CD4-positive, alpha-beta memory T cell (primary cell): ENCODE measurements at places on chromosomes 2 and 18. TPM values are rescaled to one million over a fixed set of nuclear protein-coding genes. Genes with fewer than 3 reads are reported as not detected.

The FKBP7 gene
- total RNA-seq = 0.80 TPM

- no peak for DNase-seq
Measured at GRCh38 chr18:23617412-23618014, 31.2 kb upstream of the NPC1 start.

DNA sequence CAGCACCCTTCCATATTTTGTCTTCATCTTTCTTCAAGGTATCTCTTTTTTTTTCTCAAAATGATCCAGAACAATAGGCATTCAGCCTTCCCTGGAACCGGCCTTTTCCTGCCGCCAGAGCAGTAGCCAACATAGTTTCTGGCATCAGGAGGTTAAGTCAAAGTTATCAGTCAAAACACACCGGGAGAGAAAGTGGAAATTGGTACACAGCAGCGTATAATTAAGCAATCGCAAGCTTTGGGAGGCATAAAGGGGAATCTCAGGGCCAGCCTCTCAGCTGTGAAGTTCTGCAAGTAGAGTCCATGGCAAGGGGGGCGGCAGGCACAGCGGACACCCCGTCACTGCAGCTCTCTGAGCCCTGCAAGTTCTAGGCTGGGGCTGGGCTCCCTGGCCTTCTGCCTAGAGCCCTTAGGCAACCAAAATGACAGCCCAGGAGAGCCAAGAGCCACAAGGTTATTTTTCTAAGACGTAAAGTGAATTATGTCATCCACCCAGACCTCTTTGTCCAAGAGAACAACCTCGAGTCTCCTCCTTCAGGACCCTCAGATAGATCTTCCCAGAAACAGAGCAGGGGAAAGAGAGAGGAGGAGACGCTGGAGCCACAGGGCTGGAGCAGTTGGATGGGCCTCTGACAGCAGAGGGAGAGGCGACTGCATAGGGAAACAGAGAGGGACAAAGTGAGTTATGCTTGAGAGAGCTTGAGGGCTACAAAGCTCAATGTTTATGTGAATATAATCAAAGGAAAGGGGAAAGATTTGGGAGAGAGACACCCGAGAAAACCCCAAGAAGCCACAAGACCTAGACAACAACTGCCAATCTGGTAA is 114.7 kb downstream of the BCL2L11 start:
- no peak for DNase-seq

The MYOM1 gene
- total RNA-seq = 4.2 TPM

The MAP3K19 gene
- total RNA-seq = not detected

DNA sequence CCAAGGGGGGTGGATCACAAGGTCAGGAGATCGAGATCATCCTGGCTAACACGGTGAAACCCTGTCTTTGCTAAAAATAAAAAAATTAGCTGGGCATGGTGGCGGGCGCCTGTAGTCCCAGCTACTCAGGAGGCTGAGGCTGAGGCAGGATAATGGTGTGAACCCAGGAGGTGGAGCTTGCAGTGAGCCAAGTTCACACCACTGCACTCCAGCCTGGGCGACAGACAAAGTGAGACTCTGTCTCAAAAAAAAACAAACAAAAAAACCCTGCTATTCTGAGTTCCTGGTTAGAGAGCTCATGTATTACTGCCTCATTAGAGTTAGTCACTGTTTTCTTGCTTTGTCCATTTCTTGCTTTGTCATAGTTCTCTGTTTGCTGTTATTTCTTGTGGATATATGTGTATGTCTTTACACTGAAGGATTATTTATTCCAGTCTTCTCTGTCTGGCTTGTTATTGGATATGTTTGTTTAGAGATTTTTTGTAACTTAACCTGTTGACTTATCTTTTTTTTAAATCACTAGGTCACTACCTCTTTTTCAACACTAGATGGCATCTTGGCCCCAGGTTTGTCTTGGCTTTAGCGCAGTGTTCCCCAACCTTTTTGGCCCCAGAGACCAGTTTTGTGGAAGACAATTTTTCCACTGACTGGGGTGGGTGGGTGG is 17.0 kb downstream of the TTLL4 start:
- DNase-seq = peak; percentile 7

DNA sequence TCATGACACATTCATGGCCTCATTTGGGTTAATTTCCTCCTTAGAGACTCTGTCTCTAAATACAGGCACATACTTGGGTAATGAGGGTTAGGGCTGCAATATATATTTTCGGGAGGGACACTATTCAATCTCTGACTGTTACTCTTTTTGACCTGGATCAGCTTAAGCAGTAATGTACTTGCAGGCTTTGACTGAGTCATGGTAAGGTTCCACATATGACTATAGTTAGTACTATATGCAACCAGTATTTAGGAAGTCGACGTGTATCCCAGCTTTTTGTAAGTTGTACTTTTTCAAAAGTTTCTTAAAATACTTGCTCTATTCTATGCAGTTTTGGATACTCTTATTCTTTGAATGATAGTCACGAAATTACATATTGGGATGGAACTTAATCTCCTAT is 37.2 kb upstream of the CDH19 start:
- DNase-seq = no peak

GRCh38 chr18:58491113-58491696 is 137.7 kb downstream of the ALPK2 start:
- DNase-seq = no peak

- no peak for DNase-seq
Measured at GRCh38 chr2:147542351-147542750, 302.5 kb upstream of the ACVR2A start.

DNA sequence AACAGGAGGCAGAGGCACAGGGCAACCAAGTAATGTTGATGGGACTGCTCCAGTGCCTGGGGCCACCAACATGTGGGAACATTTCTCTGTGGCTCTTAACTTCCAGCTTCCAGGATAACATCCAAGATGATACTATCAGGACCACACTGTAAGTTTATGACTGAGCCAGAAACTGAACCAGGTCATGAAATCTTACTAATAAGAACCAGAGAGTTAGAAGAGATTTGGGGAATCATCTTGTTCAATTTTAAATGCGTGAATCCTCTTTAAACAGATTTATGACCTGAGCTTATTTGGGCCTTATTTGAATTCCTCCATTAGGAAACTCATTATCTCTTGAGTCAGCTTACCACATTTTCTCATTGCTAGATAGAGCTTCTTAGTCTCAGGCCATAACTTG is 45.0 kb downstream of the MAP2 start:
- DNase-seq = no peak

GRCh38 chr2:182713601-182714000 is 2.5 kb upstream of the DNAJC10 start:
- no peak for DNase-seq

The KCNG2 gene
- not detected for total RNA-seq

DNA sequence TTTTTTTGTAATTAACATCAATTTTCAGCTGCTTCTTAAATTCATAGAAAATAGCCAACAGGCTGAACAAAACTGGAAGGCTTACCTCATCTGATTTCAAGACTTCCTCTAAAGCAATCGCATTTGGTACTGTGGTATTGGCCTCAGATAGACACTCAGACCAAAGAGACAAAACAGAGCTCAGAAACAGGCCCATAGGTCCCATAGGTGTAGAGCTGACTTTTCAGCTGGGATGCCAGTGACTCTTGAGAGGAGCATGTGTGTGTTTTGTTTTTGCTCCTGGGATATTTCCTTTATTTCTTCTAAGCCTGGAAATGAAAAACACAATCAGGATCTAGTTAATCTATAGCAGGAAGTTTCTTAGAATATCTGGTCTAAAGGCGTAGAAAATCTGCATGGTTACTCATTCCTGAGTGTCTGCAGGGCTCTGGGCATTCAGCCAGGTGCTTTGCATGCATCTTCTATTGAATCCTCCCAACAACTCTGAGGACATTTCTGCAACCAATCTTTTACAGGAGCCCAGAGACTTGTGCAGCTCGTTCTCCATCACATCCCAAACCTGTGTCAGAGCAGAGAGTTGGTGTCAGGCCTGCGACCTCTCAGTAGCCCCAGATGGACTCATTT is 190.8 kb downstream of the RTP5 start:
- no peak for DNase-seq

The ALMS1 gene
- 42.9 TPM for total RNA-seq

DNA sequence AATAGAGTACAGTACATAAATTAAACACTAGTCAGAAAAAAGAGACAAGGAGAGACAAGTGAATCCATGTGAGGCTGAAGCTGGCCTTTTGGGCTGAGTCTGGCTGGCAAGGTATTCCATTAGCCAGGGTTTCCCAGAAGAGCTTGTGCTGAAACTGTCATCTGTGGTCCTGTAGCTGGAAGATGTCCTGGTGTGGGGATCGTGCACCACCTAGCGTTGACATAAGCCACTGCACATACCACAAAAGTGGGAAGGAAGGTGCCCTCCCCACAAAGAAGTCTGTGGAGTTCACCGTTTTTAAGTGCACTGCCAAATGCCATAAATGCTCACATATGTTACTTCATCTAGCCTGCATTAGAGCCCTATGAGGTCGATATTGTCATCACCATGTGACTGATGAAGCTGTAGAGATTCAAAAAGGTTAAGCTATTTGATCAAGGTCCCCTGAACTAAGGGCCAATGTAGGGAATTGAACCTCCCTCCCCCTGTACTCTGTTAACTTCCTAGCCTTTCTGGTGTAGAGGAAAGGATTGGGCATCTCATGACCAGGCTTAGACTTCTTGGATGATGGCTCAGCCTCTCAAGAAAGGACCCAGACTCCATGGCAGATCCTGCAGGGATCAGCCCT is 31.9 kb upstream of the GALNT14 start:
- DNase-seq = peak; percentile 37

The ALPG gene
- not detected for total RNA-seq

The XPO1 gene
- total RNA-seq = 180 TPM

GRCh38 chr18:13240060-13240725 is 21.6 kb downstream of the LDLRAD4 start:
- DNase-seq = no peak

- DNase-seq = no peak
Measured at GRCh38 chr2:143159486-143159840, 30.2 kb downstream of the ARHGAP15 start.

The DNER gene
- total RNA-seq = not detected

The TUBB8B gene
- total RNA-seq = not detected

DNA sequence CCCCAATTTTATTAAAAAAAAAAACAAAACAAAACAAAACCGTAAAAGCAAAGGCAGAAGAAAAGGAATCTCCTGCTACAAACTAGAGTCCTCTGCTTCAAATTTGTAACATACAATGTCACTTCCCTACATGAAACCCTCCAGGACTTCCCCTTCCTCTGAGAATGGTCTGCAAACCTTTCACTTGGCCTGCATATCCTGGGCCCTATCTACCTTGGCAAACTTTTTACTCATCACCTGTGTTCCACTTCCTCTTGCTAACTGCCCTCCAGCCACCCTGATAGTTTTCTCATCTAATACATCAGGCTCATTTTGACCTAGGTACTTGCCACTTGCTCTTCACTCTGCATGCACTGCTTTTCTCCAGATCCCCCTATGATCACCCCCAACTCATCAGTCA is 255.5 kb downstream of the ETAA1 start:
- DNase-seq = no peak

DNA sequence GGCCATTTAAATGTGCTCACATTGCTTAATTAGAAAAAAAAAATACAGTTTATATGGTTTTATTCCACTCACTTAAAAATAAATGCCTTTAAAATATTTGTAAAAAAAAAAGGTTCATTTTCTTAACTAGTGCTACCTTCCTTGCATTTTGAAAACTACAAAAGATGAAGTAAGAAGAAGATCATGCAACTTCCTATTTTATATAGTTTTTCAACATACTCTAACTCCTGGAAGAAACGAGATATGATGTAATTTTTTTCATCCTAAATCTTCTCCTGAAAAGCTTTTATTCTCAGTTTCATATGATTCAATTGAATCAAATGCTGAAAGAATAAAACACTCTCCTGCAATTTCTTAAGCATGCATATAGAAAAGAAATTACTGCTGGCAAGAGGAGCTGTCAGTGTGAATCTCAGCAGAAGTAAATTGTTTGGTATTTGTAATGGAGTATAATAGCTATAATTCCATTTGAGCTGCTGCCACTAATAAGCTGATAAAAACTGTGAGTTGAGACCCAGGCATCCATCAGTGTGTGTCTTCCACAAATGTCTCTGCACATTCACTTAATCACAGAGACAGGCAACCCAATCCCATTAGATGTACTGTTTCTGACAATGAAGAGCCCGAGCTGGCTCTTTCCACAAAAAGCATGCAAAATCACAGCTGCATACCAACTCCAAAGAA is 3.7 kb downstream of the FTCDNL1 start:
- DNase-seq = no peak

GRCh38 chr2:77521931-77522470 is at the start of gene LRRTM4:
Gene LRRTM4 (minus strand): TSS chr2:77522376.
- DNase-seq = no peak

The C2orf81 gene
- 5.3 TPM for total RNA-seq

The TCF23 gene
- total RNA-seq = not detected

The ZNF892 gene
- 5.9 TPM for total RNA-seq

The C18orf32 gene
- 55.3 TPM for total RNA-seq

GRCh38 chr2:237873897-237874551 is 14.6 kb downstream of the RAMP1 start:
- no peak for DNase-seq

DNA sequence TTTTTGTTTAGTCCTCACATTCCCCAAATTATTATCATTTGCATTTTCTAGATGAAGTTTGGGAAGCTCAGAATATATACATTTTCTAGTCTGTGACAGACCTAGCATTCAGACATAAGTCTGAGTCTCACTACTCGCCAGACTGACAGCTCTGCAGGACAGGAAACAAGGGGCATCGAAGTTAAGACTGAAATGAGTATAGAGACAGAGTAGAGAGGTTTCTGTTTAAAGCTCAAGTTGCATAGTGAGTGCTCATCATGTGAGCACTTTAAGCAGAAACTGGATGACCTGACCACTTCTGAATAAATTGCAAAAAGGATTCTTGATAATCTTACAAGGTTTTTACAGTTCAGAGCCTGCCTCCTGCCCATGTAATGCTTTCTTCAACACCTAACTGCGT is 1.1 kb downstream of the HADHB start:
- DNase-seq = no peak

DNA sequence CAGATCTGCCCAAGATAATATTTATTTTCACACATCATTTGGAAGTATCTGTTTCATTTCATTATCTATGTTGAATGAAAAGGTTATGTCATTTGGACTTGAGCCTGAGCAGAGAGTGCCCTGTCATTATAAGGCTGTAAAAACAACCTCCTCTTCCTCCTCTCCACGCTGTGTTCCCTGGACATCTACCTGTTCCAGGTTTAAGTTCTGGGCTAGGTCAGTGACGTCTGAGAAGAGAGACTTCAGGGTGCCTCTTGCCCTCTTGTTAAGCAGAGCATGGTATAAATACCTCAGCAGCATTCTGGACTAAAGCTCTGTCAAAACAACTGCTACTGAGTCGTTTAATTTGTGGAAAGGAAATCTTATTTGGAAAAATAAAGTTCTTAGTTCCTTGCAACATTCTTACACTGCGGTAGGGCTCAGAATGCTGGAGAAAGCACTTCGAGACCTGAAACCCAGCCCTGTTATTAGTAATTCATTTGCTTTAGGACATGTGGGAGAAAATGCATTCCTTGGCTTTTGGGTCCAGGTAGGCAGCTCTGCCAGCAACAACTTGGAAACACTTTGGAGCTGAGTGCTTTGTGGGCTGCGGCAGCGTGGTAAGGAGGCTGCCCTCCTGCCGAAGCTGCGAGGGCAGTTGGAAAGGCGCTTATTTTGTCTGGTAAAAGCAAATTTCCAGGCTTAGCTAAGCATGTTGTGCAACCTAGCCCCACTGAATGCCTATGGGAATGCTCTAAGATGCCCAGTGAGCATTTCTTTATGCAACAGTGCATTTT is 91.8 kb upstream of the NEDD4L start:
- no peak for DNase-seq

- no peak for DNase-seq
Measured at GRCh38 chr2:136310005-136310495, 192.1 kb upstream of the CXCR4 start.

- no peak for DNase-seq
Measured at GRCh38 chr2:211439011-211439410, 882.6 kb downstream of the CPS1 start.
